Stromal cell of bone marrow (primary cell): ENCODE measurements at places on chromosomes 5 and 9.

GRCh38 chr9:68704814-68705530, at the start of gene PIP5K1B:
Gene PIP5K1B (plus strand): TSS chr9:68705240. CDS start chr9:68822615, 117,375 bp downstream.
- peak; percentile 5 for DNase-seq

DNA sequence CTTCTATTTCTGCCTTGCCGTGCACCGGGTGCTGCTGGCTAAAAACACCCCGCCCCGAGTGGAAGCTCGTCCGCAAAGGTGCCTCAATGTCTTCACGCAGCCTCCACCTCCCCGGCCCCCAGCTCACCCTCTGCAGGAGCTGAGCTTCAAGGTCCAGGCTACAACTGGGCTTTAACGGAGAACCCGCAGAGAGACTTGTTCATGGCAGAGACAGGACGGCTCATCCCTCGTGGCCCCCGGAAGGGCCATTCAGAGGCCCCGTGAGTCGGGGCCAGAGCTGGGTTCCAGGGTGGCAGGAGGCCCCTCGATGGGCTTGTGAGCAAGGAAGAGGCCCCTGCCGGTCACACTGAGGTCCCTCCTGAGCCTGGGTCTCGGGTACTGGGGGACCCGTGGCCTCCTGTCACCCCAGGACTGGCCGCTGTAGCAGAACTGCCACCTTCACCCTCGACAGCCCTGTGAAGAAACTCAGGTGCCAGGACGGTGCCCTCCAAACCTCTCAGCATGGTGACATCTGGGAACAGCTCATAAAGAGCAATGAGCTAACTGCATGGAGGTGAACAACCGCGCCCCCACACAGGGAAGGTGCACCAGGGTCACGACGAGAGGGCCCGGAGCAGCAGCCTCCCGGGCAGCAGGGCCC, 58.0 kb upstream of the UBAC1 start:
- DNase-seq = no peak

- no peak for DNase-seq
Measured at GRCh38 chr5:9156282-9156681, 389.6 kb downstream of the SEMA5A start.

GRCh38 chr5:111233052-111233374, 8.8 kb downstream of the CAMK4 start:
- DNase-seq = no peak

GRCh38 chr9:121698627-121699570, 47.5 kb downstream of the DAB2IP start:
- no peak for DNase-seq

DNA sequence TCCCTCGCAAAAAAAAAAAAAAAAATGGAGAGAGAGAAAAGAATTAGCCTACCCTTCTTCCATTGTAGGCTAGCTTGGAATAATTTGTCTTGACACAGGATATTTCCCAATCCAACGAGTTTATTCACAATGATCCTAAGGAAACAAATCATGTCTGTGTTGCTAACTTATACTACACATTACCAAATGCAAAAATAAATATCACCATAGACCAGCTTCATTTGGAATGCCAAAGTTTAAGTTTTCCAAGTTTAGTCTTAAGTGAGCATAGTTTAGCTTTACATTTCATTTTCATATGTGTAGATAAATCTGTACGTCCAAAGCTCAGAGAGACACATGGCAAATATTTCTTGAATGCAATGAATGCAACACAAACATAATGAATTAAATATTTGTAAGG, 1106.2 kb upstream of the DMAC1 start:
- DNase-seq = no peak

DNA sequence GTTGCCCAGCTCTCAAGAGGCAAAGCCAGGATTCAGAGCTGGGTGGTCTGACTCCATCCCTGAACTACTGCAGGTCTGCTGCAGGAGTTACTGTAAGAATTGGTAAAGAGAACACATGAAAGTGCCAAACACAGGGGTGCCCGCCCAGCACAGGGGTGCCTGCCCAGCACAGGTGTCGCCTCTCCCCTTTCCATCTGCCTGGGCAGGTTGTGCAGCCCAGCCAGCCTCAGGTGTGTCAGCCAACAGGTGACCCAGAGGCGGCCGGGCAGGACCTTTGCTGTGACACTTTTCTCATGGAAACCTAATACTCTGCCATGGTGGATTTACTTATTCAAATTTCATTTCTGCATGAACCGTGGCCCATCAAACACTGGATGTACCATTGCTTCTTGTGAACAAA, 289.7 kb upstream of the IRX4 start:
- DNase-seq = no peak
